Activated T-cell treated with anti-CD3 and anti-CD28 coated beads for 1 hour (primary cell): ENCODE measurements at places on chromosomes 3 and 15.

DNA sequence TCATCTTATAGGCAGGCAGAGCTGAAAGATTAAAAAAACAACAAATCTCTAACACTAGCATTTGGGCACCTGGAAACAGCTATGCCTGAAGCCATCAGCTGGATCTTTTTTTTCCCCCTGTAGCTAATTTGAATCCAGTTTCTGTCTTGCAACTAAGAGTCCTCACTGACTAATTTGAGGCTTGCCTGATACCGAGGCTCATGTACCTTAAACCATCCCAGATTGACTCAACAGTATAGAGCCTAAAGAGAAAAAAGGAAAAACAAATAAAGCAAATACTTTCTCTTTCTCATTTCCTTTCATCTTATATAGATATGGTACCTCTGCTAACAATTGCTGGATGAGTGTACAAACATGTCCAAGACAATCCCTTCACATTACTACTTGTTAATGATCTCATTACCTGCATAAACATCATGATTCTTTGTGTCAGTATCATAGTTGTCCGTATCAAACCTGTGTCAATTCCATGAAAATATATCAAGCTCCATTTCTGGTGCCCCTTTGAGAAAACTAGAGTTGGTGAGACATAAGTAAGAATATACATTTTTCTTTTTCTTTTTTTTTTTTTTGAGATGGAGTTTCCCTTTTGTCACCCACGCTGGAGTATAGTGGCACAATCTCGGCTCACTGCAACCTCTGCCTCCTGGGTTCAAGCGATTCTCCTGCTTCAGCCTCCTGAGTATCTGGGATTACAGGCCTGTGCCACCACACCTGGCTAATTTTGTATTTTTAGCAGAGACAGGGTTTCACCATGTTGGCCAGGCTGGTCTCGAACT, 43.1 kb downstream of the BHLHE40 start:
- no peak for DNase-seq

GRCh38 chr15:91988071-91988470, 134.6 kb downstream of the SLCO3A1 start:
- DNase-seq: no peak

DNA sequence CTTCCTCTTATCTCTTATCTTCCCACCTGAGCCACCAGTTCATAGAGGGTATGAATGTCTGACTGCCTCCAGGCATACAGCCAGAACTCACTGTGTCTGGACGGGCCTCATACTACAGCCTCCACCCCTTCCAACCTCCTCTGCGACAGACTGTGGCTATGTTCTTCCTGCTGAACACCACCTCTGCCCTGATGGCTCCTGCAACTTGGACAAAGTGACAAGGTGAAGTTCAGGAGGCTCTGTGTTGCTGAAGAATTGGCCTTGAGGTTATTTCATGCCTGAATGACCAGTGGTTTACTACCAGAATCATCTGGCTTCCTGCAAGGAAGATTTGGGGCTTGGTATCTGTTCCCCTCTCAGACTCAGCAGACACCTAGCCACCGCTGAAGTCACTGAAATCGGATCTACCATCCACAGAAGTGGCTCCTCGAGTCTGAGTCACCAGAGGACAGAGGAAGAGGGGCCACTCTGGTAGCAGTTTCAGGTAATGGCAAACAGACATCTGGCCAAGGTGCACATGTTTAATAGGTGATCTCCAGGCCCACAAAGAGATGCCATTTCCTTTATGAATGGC, 14.2 kb upstream of the ULK3 start:
- DNase-seq: no peak

- no peak for DNase-seq
Measured at GRCh38 chr3:152243301-152243711, 25.4 kb upstream of the MBNL1 start.

DNA sequence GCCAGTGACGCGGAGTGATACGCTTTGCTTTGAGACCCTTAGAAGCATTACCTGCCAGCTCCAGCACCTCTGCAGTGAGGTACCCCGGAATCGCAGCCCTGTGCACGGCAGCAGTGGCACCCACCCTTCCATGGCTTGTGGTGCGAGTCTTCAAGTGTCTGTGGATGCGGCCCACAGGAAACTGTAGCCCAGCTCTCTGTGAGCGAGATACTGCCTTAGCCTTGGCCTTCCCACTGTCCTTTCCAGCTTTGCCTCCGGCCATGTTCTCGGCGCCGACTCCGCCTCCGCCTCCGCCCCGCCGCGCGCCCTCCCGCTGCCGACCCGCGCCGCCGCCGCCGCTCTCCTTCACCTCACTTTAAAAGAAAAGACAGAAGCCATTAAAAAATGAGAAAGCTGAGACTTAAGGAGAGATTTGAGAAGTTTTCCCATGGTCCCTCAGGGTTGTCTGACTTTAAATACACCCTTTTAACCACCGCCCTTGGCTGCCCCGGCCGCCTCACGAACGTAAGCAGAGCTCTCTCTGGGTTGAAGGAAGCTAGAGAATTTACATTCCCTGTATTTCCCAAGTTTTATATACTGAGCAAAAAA, 78.5 kb upstream of the FAM174B start:
- DNase-seq: no peak

GRCh38 chr15:100338247-100338646, 3.5 kb downstream of the ADAMTS17 start:
- no peak for DNase-seq

GRCh38 chr15:78067328-78068228, 9.9 kb downstream of the TBC1D2B start:
- DNase-seq: no peak

- DNase-seq: no peak
Measured at GRCh38 chr3:33790091-33790490, 8.3 kb upstream of the PDCD6IP start.

- no peak for DNase-seq
Measured at GRCh38 chr15:48086576-48086975, 34.2 kb upstream of the SLC24A5 start.

- no peak for DNase-seq
Measured at GRCh38 chr15:29270169-29270955, 740 bp upstream of the NSMCE3 start.

- no peak for DNase-seq
Measured at GRCh38 chr15:93286446-93286845, 197.4 kb upstream of the RGMA start.

- no peak for DNase-seq
Measured at GRCh38 chr3:38458796-38459498, 5.3 kb downstream of the ACVR2B start.

GRCh38 chr3:39183211-39184080, 8.9 kb downstream of the XIRP1 start:
- DNase-seq: no peak

DNA sequence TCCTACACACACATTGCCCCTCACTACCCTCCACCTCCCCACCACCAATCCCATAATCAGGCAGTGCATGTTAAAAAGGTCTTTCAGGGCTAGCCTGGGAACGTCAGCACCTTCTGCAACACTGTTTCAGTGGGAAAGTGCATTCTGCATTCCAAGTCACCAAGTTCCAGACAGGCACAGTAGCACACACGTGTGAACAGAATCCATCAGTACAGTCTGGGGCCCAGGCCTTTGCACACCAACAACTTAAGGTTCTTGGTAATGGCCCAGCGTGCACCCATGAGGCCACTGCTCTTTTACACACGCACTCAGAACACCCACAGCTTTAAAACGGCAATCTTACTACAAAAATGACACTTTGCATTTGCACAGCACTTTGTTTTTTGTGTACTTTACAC, 1.2 kb downstream of the ANXA2 start:
- DNase-seq: no peak

DNA sequence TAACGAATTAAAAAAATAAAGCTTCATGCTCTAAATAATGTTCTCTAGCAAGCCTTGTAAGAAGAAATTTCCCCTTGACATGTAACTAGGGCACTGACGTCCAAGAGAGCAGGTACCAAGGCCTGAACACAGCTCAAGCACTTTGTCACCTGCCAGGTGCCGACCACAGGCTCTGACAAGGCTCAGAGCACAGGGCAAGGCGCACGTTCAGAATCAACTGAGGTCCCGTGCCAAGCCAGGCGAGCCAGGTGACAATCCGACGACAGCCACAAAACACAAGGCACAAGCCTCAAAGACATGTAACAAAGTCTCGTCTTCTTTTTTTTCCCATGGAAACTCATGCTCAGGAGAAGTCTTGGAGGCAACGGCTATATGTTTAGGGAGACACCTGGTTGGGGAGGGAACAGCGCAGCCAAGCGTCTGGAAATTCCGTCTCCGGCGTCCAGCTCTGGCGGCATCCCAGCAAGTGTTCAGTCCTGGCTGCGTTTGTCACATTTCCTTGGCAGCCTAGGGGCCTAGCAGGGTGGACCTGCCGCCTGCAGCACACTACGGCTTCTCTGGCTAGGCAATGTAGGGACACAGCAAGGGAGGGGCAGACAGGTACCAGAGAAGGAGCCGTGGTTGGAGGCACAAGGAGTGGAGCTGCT, 76.7 kb downstream of the ADAMTS17 start:
- DNase-seq: no peak

DNA sequence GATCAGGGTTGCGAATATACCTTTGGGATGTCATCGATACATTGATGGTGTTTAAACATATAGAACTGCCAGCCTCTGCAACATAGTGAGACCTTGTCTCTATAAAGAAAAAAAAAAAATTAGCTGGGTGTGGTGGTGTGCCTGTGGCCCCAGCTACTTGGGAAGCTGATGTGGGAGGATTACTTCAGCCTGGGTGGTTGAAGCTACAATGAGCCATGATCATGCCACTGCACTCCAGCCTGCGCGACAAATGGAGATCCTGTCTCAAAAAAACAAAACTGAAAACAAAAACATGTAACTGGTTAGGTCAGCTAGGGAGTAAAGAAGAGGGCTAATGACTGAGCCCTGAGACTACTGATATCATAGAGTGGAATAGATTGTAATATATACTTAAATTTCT, 30.7 kb upstream of the MGA start:
- no peak for DNase-seq

GRCh38 chr15:71484080-71484479, 326.3 kb upstream of the NR2E3 start:
- DNase-seq: no peak

- DNase-seq: no peak
Measured at GRCh38 chr15:89787944-89788343, 11.8 kb downstream of the MESP2 start.

GRCh38 chr3:128152419-128153155, 694 bp upstream of the EEFSEC start:
- DNase-seq: no peak

- DNase-seq: no peak
Measured at GRCh38 chr3:13115576-13115910, 42.3 kb upstream of the IQSEC1 start.

DNA sequence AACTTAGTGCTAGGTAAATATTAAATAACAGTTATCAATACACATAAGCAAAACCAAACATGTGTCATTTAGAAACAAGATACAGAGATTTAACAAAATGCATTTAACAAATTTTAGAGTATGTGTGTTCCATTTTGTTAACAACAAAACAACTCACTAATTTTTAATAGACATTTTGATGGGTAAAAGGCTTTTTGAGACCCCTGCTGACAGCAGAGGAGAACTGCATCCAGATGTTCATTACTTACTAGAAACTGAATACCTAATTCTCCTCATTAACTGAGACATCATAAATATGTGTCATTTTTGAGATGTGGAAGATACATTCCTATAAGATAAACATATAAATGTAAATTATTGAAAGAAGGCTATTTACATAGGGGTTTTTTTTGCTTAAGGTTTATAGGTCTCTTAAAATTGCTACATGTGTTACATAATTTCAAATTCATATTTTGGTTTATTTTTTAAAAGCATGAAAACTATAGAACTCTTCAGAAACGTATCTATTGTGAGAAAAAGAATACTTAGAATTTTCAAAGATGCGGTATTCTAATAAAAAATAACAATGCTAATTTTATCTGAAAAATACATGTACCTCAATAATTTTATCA, 1009.8 kb downstream of the TUSC7 start:
- no peak for DNase-seq

DNA sequence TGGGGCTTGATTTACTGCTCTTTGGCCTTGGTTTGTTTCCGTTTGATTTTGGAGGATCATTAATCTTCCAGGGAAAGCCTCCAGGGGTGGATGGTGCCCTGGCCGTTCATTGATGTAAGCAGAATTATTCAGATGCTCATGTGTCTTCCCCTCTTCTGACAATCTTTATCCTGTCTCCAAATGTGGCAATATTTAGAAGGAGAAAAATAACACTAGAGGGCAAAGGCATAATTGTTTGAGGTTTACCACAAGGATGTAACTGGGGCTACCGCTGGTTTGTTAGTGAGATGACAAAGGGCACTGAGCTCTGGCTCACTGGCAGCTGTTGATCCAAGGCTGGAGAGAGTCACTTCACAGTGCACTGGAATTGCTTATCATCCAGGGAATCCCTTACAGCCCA, 18.2 kb upstream of the PLCL2 start:
- no peak for DNase-seq

GRCh38 chr3:76552653-76553052, 487.2 kb upstream of the ROBO2 start:
- no peak for DNase-seq

DNA sequence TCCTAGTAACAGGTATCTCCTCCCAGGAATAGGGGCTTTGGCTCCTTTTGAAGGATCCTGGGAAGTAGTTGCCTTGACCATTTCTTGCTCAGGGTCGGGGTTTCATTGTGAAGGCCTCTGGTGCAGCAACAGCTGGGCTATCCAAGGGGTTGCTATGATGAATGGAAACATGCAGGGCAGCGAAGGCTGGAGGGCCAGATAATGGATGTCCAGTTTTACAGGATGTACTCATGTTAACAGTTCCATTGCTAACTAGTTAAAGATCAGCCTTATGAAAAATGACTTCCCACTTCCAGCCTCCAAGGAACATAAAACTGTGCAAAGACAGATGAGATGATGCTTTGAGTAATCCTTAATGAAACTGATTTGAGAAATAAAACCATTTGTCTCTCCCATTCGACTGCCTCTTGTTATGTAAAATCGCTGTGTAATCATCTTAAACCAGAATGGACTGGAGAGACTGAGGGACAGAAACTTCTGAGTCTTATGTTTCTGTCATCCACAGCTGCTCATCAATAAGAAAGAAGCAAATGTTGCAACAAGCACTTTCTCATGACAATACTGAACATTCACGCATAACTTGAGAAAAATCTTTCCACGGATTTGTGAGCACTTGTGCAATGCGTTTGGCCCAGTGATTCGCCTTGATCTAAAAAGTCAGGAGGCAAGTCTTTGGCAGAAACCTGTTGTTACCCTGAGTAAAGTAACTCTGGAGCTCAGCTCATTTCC, 473.5 kb upstream of the RGMA start:
- no peak for DNase-seq

- DNase-seq: no peak
Measured at GRCh38 chr15:69812861-69813261, 284.9 kb downstream of the TLE3 start.

- no peak for DNase-seq
Measured at GRCh38 chr3:108123326-108123725, 32.5 kb upstream of the CD47 start.

- no peak for DNase-seq
Measured at GRCh38 chr3:152930516-152930915, 95.6 kb downstream of the P2RY1 start.

DNA sequence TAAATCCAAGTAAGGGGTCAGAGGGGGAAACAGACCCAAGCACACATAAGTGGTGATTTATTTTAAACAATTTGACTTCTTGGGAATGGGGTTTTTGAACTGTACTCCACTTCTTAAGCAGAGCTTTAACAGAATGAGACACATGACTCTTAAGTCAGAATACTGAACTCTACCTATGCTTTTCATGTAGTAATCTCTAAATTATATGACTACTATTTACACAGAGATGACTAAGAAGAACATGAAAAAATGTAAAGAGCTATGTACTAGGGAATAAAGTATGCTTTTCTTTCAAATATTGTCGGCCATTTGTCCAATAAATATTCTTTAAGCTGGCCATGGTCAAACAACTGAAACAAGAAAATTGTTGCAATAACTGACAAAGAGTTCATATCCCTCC, 35.2 kb downstream of the TRANK1 start:
- DNase-seq: no peak

- no peak for DNase-seq
Measured at GRCh38 chr3:97896547-97896946, 74.7 kb downstream of the CRYBG3 start.
